ENCODE measurements at places on chromosomes 12 and 14. TPM values are rescaled to one million over a fixed set of nuclear protein-coding genes. Genes with fewer than 3 reads are reported as not detected.
A peak's percentile ranks its signal among the peaks of the same experiment; 100 is the strongest.

DNA sequence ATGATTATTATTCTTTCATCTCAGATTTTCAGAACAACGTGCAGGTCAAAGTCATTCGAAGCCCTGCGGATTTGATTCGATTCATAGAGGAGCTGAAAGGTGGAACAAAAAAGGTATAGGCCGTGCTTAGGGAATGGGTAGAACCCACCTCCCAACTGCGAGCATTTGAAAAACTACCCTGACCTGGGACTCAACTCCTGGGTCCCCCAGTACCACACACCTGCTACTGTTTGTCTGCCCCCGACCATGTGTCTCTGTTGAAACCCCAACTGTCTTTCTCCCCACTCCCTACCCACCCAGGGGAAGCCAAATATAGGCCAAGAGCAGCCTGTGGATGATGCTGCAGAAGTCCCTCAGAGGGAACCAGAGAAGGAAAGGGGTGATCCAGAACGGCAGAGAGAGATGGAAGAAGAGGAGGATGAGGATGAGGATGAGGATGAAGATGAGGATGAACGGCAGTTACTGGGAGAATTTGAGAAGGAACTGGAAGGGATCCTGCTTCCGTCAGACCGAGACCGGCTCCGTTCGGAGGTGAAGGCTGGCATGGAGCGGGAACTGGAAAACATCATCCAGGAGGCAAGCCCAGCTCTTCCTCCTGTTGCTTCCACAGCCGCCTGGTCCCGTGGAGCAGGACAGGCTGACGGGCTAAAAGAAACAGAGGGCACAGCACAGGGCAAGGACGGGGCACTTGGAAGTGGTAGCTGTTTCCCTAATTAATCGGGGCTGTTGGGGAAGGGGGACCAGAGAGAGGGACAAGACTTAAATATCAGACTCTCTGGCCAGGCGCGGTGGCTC is 20.5 kb downstream of the AGAP2 start:
- DNase-seq: no peak

GRCh38 chr12:6697584-6698351 is 2.8 kb downstream of the PIANP start:
- peak; percentile 20 for DNase-seq

- DNase-seq: no peak
These were observed 95.1 kb upstream of the ARID2 start for GRCh38 chr12:45634273-45634917.

DNA sequence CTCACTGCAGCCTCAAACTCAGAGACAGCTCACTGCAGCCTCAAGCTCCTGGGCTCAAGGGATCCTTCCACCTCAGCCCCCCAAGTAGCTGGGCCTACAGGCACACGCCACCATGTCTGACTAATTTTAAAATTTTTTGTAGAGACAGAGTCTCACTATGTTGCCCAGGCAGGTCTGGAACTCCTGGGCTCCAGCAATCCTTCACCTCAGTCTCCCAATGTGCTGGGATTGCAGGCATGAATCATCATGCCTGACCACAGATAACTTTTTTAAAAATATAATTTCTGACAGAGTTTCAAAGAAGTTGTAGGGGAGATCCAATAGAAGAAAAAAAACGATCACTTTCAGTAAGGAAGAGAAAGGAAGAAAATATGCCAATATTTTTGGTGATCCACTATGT is 189.7 kb upstream of the CDKN3 start:
- no peak for DNase-seq

- no peak for DNase-seq
These were observed 2.3 kb downstream of the ANKRD9 start for GRCh38 chr14:102507081-102507856.

DNA sequence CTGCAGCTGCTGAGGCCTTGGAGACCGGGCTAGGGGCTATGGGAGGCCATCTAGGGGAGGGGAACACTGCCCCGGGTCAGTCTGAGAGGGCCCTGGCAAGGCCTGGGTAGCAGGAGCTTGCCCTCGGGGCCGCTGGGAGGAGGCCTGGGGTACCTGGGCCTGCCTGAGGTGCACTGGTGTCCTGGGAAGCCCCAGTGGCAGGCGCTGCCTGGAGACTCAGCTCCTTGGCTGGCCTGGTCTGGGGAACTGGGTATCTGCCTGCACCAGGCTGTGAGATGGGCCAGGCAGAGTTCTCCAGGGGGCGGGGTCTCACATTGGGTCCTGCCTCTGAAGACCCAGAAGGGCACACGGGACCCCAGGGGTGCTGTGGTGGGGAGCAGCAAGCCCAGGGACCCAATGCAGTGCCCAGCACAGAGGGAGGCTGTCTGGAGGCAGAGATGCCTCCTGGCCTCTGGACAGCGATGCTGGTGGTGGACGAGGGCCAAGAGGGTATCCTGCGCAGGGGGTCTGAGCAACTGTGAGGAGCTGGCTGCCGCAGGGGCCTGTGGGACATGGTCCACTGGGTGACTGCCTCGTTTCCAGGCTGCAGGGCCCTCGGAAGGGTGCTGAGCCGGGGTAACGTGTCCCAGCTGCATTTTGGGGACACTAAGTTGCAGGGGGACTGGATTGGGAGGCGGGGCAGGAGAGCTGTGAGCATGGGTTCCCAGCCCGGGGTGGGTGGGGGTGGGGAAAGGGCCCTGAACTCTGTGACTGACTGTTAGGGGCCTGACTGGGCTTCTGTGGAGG is 7.4 kb upstream of the MTA1 start:
- DNase-seq: no peak

- no peak for DNase-seq
These were observed 196.3 kb downstream of the TSPAN9 start for GRCh38 chr12:3273409-3273853.

The GRIN2B gene
- 0.04 TPM for polyA plus RNA-seq

DNA sequence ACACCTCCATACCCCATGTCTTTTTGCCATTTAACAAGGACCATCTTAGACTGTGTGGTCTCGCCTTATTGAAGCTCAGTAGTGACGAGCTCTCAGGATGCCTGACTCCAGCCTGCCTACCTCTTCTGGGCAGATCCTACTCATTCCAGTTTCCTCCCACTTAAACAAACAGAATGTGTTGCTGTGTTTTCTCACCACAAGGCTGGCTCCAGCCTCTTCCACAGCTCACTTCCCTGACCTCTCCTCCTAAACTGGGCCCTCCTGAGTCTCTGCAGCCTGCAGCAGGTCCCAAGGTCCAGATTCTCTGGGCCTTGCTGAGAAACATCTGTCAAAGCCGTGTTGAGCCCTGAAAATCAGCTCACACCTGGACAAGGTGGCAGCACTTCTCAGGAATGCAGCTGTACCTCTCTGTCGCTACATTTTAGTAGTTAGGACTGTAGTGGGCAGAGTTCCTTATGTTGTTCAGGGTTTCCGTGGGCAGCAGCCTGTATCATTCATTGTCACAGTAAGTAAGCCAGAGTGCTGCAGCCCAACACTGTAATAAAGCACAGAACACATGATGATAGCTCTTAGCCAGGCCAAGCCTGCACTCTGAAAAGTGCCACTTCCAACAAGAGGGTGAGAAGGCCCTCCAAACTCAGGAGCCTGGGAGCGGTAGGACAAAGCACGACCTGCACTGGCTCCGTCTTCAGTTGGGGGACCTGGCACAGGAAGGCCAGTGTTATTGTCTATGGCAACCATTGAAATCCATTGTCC is 68.5 kb downstream of the NKX2-1 start:
- DNase-seq: no peak

GRCh38 chr12:119826661-119827445 is 50.3 kb downstream of the CIT start:
- no peak for DNase-seq

GRCh38 chr14:59398841-59399240 is 66.3 kb downstream of the GPR135 start:
- no peak for DNase-seq

DNA sequence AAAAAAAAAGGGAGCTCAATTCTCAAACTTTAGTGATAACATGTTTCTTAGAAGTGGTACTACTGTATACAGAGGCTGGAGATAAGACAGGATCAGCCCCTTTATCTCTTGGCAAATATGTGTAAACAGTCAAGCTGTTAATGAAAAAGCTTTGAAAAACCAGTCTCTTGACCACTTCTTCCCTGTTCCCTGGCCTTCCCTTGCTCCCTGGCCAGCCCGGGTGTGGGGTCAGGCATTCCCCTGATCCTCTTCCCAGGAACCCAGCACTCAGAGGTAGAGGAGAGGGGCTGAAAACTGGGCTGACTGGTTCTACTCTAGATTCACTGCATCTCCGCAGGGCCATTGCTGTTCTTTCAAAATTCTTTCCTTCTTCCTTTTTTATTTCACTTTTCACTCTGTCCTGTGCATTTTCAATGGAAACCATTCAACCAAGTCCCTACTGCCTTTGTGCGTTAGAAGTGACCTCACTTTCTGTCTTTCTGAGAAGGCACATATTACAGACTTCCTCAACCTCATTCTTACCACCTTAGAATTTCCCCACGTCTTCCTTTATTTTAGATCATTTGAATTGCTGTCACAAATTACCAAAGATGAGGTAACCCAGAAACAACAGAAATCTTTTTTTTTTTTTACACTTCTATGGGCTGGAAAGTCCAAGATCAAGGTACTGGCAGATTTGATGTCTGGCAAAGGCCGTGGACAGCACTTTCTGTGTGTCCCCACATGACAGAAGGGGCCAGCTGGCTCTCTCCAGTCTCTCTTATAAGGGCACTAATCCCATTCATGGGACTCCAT is 5.7 kb downstream of the GNG2 start:
- no peak for DNase-seq

DNA sequence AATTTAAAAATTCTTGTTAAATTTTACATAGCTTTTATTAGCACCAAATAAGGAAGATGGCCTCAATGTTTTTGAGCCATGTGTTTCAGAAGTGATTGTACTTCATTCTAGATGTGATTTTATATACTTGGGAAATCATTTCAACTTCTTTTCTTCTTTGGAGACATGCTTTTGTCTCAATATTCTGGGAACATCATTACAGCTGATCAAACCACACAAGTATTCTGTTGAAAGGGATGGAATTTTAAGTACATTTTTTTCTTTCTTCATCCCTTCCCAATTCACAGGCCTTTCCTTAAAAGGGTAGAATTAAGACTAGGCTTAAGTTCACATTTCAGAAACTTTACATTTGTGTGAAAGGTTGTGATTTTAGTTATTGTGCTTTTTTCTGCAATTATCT is 66.4 kb downstream of the PAPOLA start:
- DNase-seq: no peak

- no peak for DNase-seq
These were observed 29.3 kb upstream of the FZD10 start for GRCh38 chr12:130132831-130133511.

- DNase-seq: no peak
These were observed 74.9 kb downstream of the DPF3 start for GRCh38 chr14:72818998-72819397.

The TPPP2 gene
- polyA plus RNA-seq: 0.16 TPM

The MFAP5 gene
- 7.6 TPM for polyA plus RNA-seq

DNA sequence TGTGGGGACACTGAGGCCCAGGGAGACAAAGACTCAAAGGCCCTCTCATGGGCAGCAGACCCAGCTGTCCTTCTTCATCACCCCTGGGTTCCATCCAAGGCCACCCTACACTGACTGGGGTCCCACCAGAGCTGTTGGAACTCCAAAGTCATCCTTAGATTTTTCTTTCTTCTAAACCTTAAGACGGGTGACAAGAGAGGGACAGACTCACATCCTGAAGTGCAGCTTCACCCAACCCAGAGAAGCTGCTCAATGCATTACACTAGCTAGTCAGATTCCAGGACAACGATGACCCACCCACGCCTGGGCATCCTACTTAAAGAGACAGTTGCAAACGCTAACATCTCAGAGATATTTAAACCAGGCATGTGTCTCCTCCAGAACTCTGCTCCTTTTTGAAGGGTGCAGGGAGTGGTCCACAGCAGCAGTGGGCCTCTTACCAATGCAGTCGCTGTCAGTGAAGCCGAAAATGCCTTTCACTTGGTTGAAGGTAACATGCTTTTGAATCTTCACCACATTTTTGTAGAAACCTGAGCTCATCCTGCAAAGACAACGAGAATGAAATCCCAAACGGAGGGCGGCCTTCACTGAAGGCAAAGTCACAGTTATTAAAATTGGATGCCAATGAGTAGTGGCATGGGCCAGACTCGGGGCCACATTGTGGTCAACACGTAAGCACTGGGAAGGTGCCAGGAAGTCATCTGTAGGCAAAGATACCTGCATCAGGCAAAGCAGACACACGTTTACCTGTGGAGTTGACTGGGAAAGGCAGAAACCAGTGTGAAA is 23.4 kb downstream of the SLC25A47 start:
- DNase-seq: no peak

- no peak for DNase-seq
These were observed 310.8 kb downstream of the FUT8 start for GRCh38 chr14:65723348-65723747.

DNA sequence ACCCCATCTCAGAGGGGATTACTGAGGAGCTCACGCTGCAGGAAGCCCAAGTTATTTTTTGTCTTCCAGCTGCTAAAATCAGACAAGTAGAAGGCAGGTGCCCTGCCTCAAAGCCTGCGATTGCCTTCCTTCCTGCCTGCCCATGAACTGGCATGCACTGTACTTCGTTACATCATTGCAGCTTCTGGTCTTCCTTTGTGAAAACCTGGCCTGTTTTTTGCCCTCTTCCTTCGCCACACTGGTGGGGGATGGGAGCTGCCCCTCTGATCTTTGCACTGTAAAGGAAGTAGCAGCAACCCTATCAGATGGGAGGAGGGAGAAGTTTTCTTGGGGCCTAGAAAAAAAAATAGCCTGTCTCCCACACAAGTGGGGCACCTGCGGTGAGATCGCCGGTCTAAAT is 1098.7 kb downstream of the BCL11B start:
- peak; percentile 19 for DNase-seq

GRCh38 chr14:100329233-100330006 is 6.3 kb downstream of the SLC25A47 start:
- no peak for DNase-seq

- DNase-seq: no peak
These were observed 44.0 kb downstream of the EID3 start for GRCh38 chr12:104347374-104348075.

The KRT85 gene
- polyA plus RNA-seq: 0.03 TPM

- no peak for DNase-seq
These were observed 895 bp upstream of the ANKS1B start for GRCh38 chr12:99985631-99986030.

The RPL36AL gene
- polyA plus RNA-seq: 319 TPM

The IFNG-AS1 gene
- 0.13 TPM for polyA plus RNA-seq

GRCh38 chr12:29396774-29397173 is 15.8 kb upstream of the ERGIC2 start:
- DNase-seq: no peak

The ASCL1 gene
- 6.4 TPM for polyA plus RNA-seq

GRCh38 chr12:121565076-121565475 is 15.7 kb downstream of the KDM2B start:
- no peak for DNase-seq

DNA sequence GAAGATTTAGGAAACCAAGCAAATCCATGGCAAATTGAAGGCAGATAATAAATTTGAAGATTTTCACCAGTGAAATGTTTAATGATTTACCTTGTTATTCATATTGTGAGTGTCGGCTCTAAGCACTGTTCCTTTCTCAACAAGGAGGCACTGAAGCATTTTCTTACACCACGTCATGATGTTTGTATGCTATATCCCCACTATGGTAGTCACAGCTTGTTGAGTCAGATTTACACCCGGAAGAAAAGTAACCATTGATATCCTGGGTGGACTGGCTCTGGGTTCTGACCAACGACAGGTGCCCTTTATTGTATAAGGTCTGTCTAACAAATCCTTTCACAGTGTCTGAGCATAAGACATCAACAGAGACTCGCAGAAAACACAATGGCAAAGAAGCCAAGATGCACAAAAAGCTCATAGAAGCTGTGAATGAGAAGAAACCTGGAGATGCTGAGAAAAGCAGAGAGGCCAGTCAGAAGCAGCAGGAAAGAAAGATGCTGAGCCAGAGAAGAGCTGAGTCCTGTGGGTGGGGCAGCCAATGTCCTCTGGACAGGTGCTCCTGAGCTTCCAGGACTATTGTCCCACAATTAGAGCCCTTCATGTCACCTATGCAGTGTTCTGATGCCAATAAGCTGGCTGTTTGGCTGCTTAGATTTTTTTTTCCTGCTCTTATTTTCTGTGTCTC is 49.7 kb upstream of the ARHGAP5 start:
- DNase-seq: no peak
